GF-D8 (cell line): ENCODE measurements at places on chromosomes 3 and 15.

- DNase-seq, result no peak
Observed at GRCh38 chr15:71542836-71543235, 267.5 kb upstream of the NR2E3 start.

GRCh38 chr3:49775538-49775937, 10.8 kb downstream of the IP6K1 start:
- no peak for DNase-seq

DNA sequence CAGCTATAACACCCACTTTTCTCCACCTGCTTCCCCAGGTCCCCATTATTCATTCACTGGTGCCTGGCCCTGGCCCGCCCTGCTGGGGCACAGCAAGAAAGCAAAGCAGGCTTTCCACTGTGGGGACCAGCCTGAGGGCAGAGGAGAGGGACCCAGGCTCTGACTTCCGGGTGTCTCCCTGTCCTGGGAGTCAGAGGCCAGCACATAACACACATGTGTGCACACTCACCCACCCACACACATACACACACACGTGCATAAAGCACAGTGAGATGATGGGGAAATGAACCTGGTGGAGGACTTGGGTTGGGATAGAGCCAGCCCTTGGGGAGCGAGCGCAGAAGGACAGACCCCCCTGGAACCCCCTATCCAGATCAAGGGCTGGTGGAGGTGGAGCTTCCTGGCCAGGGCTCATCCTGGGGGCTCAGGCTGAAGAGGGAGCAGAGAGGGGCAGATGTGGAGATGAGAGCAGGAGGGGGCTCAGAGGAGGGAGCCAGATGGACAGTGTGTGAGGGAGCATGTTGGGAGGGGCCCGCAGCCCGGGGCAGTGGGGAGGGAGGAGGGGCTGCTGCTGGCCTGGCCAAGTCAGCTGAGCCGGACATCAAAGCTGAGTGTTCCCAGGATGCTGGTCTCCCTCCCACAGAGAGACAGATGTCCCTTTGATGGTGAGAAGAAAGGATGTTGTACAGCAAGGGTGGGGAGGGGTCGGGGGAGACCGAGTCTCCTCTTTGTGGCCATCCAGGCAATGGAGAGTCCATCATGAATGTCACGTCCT, 78.2 kb downstream of the LINGO1 start:
- no peak for DNase-seq

- DNase-seq, result no peak
Observed at GRCh38 chr3:72579581-72580245, 268.5 kb downstream of the SHQ1 start.

- DNase-seq, result no peak
Observed at GRCh38 chr3:51968883-51969678, 1.8 kb upstream of the PCBP4 start.

DNA sequence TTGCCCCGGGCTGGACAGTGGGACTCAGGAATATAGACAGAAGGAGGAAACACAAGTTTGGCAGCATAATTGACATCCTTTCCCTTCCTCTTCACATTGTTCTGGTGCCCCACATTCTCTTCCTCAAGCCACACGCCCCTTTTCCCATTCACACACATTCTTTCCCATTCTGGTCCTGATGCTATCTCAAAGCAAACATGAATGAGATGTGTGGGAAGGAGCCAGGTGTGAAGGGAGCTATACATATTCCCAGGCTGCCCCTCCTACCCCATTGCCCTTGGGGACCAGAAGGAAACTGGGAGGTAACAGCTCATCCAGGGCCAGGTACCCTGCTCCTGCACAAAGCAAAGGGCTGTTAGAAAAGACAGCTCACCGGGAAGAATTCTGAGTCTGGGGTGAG, 23.4 kb upstream of the CLK3 start:
- DNase-seq, result no peak
